ENCODE measurements at places on chromosomes 12 and 14.

- DNase-seq = no peak
Observed at GRCh38 chr14:84819528-84819927, 710.4 kb upstream of the FLRT2 start.

DNA sequence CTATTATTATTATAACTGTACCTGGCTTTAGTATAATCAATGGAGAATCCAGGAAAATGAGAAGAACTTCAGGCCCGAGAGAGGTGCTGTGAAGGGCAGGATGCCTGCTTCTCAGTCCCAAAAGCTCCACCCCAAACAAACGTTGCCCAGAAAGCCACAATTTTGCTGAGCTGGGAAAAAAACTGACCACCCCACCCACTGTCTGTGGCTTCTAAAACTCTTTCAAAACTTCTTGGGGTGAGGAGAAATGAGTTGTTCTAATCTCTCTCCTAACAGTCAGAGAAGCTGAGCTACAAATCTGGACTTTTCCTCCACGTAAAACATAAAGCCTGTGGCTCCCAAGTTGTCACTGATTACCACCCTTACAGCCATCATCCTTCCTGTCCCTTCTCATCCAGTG, 13.4 kb downstream of the VDR start:
- DNase-seq = no peak

GRCh38 chr14:50366589-50366988, 30.1 kb downstream of the CDKL1 start:
- no peak for DNase-seq

GRCh38 chr12:112322441-112322840, 59.8 kb downstream of the HECTD4 start:
- no peak for DNase-seq

- no peak for DNase-seq
Observed at GRCh38 chr14:92447416-92448197, 66.0 kb upstream of the RIN3 start.

- no peak for DNase-seq
Observed at GRCh38 chr12:7608184-7608911, 57.4 kb downstream of the APOBEC1 start.

DNA sequence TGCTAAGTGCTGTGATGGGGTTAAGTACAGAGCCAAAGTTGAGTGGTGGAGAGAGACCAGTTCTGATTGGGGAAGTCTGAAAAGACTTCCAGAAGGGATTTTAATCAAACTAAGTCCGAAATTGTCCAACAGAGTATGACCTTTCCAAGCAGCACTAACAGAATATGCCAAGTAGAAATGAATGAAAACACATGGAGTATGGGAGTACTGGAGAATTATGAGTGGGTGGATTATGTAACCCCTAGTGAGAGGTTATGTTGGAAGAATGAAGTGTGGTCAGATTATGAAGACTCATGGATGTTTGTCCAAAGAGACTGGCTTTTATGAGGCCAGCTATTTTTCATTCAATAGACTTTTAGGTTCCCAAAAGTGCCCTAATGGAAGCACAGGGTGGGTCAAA, 94.0 kb upstream of the PLEKHA5 start:
- peak; percentile 81 for DNase-seq

- DNase-seq = peak; percentile 43
Observed at GRCh38 chr12:116476227-116476822, 82.9 kb upstream of the MAP1LC3B2 start.

GRCh38 chr12:6321905-6322304, 11.4 kb downstream of the PLEKHG6 start:
- DNase-seq = no peak

DNA sequence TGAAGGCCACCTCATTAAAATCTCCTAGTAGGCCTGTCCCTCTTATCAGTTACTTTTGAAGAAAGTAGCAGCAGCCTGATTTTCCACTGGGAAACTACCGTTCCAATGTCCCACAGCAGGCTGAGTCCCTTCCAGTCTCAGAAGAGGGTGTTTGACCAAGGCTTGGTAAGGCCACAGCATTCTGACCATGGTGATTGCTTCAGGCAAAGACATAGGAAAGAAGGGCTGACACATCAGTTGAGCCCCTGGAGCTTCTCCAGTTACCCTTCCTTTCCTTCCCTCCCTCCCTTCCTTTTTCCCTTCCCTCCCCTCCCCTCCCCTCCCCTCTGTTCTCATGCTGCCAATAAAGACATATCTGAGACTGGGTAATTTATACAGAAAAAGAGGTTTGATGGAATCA, 234.3 kb upstream of the NOS1 start:
- no peak for DNase-seq

DNA sequence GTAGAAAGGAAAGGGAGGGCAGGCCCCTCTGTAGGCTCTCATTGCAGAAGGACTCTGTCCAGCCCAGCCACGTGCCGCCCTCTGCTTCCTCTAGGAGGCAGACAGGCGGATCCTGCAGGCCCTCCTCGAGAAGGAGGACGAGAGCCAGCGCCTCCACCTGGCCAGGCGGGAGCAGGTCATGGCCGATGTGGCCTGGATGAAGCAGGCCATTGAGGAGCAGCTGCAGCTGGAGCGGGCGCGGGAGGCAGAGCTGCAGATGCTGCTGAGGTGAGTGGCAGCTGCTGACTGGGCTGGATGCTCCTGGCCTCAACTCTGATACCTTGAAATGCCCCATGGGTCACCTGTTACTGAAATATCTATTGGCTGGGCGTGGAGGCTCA, 10.9 kb downstream of the TCHP start:
- peak; percentile 31 for DNase-seq

- no peak for DNase-seq
Observed at GRCh38 chr14:72763892-72764291, 130.0 kb downstream of the DPF3 start.

DNA sequence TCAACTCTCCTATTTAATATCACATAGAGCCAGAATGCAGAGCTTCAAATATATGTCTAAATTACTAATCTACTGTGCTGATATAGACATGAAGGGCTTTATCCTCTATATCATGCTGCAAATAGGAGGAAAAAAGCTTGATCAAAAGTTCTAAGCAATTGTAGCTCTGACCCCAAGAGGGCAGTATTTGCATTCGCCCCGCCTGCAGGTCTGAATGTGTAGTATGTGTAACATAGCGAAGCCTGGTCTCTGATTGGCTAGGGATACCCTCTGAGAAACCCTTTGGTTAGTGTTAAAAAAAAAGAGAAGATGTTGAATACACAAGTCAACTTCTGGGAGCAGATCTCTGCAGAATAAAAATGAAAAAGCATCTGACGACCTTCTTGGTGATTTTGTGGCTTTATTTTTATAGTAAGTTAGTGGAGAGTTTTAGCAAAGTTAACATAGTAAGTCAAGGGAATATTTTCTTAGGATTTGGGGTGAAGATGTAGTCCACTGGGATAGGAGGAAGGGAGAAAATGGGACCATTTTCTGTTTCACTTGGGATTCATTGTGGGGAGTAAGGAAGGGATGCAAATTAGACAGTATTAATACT, 151.6 kb upstream of the OR4E1 start:
- DNase-seq = peak; percentile 2

DNA sequence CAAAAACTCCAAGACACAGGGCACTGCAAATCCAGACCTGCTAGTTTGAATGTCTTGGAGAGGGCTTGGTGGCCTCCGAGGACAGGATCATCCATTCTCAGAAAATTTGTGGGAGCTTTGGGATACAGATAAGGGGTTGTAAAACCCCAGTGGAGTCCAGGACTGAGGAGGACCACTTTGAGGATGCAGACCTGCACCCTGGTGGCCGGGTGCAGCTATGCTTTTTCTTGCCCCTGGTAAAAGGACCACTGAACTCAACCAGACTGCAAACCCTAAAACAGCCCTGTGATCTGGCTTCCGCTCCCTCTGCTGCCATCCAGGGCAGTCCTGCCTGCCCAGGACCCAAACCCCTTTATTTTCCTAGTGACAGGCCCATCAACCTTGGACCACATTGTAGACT, 169.5 kb upstream of the DAAM1 start:
- DNase-seq = peak; percentile 13

- DNase-seq = peak; percentile 52
Observed at GRCh38 chr14:88835661-88836060, 11.2 kb downstream of the TTC8 start.
